ENCODE measurements at places on chromosomes 4 and X. TPM values are rescaled to one million over a fixed set of nuclear protein-coding genes. Genes with fewer than 3 reads are reported as not detected.

- DNase-seq, result no peak
- no peak overlapping the region for H3K4me3 ChIP-seq
- no peak overlapping the region for H3K27ac ChIP-seq
- no peaks in the 10 kb centered on the region for H3K4me1 ChIP-seq
- H3K27me3 ChIP-seq, result no peaks in the 10 kb centered on the region
These were observed 61.1 kb downstream of the DCLK2 start for GRCh38 chr4:150139297-150139865.

DUSP21 gene
- total RNA-seq, result not detected

- DNase-seq, result no peak
- no peak overlapping the region for H3K4me3 ChIP-seq
- no peaks in the 10 kb centered on the region for H3K4me1 ChIP-seq
- H3K27me3 ChIP-seq, result no peaks in the 10 kb centered on the region
These were observed 617.1 kb upstream of the AMOT start for GRCh38 chrX:113457719-113458118.

DNA sequence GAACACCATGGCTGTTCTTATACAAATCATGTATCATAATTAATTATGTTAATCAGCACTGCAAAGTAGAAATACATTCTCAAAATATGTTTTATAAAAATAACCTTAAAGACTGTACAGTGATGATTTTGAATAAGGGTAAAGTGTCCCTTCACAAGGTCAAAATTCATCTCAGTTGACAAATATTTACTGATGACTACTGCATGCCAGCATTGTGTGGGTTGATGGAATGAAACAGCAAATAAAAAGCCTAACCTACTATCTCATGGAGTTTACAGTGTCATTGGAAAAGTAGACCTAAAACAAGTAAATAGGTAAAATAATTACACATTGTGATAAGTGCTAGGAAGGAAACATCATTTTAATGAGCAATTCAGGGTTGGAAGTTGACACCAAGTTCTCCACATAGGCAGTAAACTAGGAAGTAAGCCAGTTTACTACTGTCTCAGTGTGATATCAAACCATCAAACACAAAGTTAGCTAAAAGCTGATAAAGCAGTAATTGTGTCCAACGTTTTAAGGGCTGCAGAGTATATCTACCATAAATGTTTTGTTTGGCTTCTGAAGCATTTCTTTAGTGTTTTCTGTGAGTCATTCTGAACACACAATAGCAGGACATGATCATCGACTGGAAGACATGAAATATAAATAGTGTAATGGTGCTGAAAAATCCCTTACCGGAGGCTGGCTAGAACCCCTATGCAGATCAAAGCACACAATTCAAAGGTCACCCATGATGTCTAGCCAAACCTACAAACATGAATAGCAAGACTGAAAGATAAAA lies 221.8 kb downstream of the DACH2 start:
- no peak for DNase-seq
- H3K36me3 ChIP-seq, result no peaks in the 10 kb centered on the region
- no peaks in the 10 kb centered on the region for H3K27me3 ChIP-seq
- H3K4me3 ChIP-seq, result no peak overlapping the region

- no peaks in the 10 kb centered on the region for H3K36me3 ChIP-seq
- no peaks in the 10 kb centered on the region for H3K27me3 ChIP-seq
- H3K4me3 ChIP-seq, result peak overlapping the region; percentile 91
- peak overlapping the region; percentile 12 for H3K27ac ChIP-seq
- peaks cover 11% of the 10 kb centered on the region for H3K4me1 ChIP-seq
These were observed 982 bp downstream of the PDLIM5 start for GRCh38 chr4:94452476-94453371.

PJA1 gene
- total RNA-seq, result 34.9 TPM

GRCh38 chr4:11367371-11367770 lies 61.3 kb downstream of the HS3ST1 start:
- no peaks in the 10 kb centered on the region for H3K4me1 ChIP-seq
- no peak overlapping the region for H3K4me3 ChIP-seq
- no peaks in the 10 kb centered on the region for H3K27me3 ChIP-seq
- H3K36me3 ChIP-seq, result no peaks in the 10 kb centered on the region
- DNase-seq, result no peak
